ENCODE measurements at places on chromosomes 16 and 17.

DNA sequence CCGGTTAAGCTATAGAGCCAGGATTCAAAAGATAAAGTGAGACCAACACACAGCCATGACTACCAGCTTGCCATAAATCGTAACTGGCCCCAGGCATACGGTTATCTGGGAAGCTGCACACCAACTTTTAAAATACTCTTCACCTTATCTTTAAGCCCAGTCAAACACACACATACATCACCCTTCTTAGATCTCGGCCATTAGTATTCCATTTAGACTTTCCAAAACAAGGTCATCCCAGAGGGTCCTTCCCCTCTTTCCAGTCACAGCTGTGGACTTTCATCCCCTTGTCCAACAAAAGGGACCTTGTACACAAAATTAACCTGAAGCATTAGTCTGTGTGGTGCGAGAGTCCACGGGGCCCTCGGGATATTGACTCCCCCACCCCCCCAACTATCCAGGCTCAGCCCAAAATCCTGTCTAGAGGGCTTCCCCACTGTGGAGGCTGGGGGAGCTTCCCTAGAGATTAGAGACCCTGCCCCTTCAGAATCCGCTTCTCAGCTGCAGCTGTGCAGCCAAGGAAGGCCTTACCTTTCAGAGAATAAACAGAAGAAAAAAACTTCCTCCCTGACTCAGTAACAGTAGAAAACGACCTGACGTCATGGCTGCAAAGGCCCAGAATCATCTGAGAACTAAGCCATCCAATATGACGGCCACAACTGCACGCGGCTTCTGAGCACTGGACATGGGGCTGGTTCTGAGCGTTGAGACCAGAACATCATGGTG lies 9.9 kb downstream of the ZFHX3 start:
- H3K36me3 ChIP-seq: no peaks in the 10 kb centered on the region
- peaks cover 43% of the 10 kb centered on the region for H3K4me1 ChIP-seq
- no peaks in the 10 kb centered on the region for H3K27me3 ChIP-seq
- DNase-seq: no peak

DNA sequence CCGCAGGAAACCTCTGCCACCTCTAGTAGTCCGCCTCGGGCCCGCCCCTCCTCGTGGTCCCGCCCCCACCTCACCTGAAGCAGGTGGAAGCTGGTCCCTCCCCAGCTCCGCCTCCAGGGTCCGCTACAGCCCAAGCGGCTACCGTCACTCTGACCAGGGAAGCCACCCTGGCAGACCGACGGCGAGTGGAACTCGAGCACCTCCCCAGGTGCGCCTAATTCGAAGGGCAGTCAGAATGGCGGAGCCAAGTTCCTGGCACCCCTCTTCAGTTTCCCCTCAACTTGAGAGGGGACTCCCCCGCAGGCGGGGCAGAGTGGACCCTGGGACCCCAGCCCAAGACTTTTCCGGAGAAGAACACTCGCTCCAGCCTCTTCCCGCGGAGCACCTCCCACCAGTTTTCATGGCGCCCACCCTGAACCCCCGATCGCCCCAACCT lies 507 bp downstream of the FHOD1 start:
- peaks cover 34% of the 10 kb centered on the region for H3K27me3 ChIP-seq
- H3K36me3 ChIP-seq: no peaks in the 10 kb centered on the region
- DNase-seq: no peak
- peaks cover 29% of the 10 kb centered on the region for H3K4me1 ChIP-seq
- H3K27ac ChIP-seq: peak overlapping the region; percentile 79

DNA sequence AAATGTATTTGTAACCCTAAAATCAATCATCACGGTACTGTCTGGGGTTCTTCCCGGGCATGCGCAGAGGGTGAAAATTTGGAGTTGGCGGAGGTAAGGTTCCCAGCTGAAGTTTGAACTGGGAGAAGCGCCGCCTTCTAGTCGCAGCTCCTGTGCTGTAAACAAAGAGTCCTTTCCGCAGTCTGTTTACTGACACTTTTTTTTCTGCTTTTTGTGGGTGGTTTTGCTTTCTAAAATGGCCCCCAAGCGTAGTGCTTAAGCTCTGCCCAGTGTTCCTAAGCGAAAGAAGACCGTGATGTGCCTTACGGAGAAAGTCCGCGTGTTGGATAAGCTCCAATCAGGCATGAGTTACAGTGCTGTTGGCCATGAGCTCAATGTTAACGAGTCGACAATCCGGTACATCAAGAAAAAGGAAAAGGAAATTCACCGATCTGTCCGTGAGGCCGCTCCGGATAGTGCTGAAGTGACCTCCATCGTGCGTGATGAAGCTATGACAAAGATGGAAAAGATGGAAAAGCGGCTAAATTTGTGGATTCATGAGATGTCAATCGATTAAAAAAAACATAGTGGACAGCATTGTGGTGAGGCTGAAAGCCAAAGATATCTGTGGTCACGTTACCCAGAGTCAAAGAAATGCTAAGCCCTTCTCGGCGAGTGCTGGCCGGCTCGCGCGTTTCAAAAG lies 570 bp upstream of the CFDP1 start:
- peaks cover 5% of the 10 kb centered on the region for H3K4me1 ChIP-seq
- peak overlapping the region; percentile 95 for H3K4me3 ChIP-seq
- H3K27ac ChIP-seq: peak overlapping the region; percentile 93
- no peaks in the 10 kb centered on the region for H3K36me3 ChIP-seq

GRCh38 chr17:14827396-14827919 lies 437.7 kb downstream of the PMP22 start:
- no peaks in the 10 kb centered on the region for H3K27me3 ChIP-seq
- no peak overlapping the region for H3K4me3 ChIP-seq
- H3K27ac ChIP-seq: no peak overlapping the region
- no peaks in the 10 kb centered on the region for H3K36me3 ChIP-seq

- DNase-seq: no peak
- H3K4me3 ChIP-seq: no peak overlapping the region
Observed at GRCh38 chr16:58532414-58532813, 17.1 kb downstream of the SETD6 start.

DNA sequence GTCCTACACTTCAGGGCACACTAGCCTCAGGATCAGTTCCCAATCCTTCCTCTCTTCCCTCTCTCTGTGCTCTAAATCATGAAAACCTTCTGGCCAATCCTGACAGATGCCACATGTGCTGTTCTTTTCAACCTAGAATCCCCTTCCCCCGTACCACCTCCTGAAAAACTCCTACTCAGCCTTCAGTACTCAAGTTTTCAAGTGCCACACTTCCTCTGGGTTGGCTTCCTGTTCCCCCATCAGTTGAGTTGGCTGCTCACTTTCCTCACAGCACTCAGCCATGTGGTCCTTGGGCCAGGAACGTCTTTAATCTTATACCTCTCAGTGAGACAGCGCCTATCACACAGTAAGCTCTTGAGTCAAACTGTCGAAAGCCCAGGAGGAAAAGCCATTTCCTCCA lies 3.3 kb downstream of the ASPHD1 start:
- H3K36me3 ChIP-seq: peaks cover 5% of the 10 kb centered on the region
- DNase-seq: no peak
- H3K4me1 ChIP-seq: peaks cover 20% of the 10 kb centered on the region
- H3K4me3 ChIP-seq: no peak overlapping the region

DNA sequence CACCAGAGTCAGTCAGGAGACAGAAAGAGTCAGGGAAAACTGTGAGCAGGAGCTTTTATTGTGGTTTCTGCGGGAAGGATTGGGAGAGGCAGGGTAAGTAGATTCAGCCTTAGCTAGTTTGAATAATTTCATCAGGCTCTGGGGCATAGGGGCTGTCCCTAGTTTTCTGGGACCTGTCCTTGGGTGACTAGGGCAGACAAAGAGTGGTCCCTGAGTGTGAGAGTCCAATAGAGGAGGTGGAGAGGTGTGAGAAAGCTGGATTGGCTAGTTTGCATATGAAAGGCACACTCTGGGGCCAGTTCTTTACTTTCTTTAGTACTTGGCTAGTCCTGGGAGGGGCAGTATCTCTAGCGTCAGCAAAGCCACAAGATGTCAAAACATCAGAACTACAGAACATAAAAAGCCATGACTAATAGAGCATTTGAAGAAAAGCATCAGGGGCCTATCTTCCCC lies 255.6 kb downstream of the HS3ST3A1 start:
- no peak for DNase-seq
- H3K36me3 ChIP-seq: no peaks in the 10 kb centered on the region
- H3K4me3 ChIP-seq: no peak overlapping the region

GRCh38 chr17:44049294-44050060 lies 17.0 kb downstream of the LSM12 start:
- H3K27me3 ChIP-seq: no peaks in the 10 kb centered on the region
- peaks cover 59% of the 10 kb centered on the region for H3K36me3 ChIP-seq
- H3K27ac ChIP-seq: no peak overlapping the region

GRCh38 chr17:63622574-63623390 lies 565 bp downstream of the MAP3K3 start:
- peak; percentile 73 for DNase-seq
- no peaks in the 10 kb centered on the region for H3K27me3 ChIP-seq
- H3K4me3 ChIP-seq: peak overlapping the region; percentile 70
- H3K4me1 ChIP-seq: peaks cover 3% of the 10 kb centered on the region

GRCh38 chr17:68662037-68662432 lies 60.9 kb upstream of the FAM20A start:
- no peaks in the 10 kb centered on the region for H3K4me1 ChIP-seq
- H3K36me3 ChIP-seq: no peaks in the 10 kb centered on the region
- H3K27me3 ChIP-seq: no peaks in the 10 kb centered on the region
- no peak for DNase-seq

DNA sequence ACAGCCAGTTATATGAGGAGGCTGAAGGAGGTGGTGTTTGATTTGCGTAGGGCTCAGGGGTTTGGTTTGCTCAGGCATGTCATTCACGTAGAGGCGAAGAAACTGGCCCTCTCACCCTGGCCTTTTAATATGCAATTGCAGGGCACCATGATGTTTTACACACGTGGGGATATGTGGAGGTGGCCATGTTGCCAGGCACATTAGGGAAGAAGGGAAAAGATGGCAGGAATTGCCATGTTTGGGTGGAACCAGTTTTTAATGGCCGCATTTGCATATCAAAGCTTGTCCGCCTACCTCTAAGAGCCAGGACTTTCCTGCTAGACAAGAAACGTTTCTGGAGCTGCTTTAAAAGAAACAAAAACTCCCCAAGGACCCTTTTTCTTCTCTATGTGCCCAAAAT lies 1483.7 kb upstream of the GOT2 start:
- H3K4me1 ChIP-seq: no peaks in the 10 kb centered on the region
- DNase-seq: no peak
- no peak overlapping the region for H3K27ac ChIP-seq
- H3K4me3 ChIP-seq: no peak overlapping the region
- no peaks in the 10 kb centered on the region for H3K36me3 ChIP-seq
- H3K27me3 ChIP-seq: no peaks in the 10 kb centered on the region

- peaks cover 47% of the 10 kb centered on the region for H3K4me1 ChIP-seq
- DNase-seq: no peak
- no peaks in the 10 kb centered on the region for H3K27me3 ChIP-seq
- H3K27ac ChIP-seq: peak overlapping the region; percentile 57
- H3K36me3 ChIP-seq: no peaks in the 10 kb centered on the region
Observed at GRCh38 chr16:85449885-85450245, 163.3 kb upstream of the GSE1 start.

DNA sequence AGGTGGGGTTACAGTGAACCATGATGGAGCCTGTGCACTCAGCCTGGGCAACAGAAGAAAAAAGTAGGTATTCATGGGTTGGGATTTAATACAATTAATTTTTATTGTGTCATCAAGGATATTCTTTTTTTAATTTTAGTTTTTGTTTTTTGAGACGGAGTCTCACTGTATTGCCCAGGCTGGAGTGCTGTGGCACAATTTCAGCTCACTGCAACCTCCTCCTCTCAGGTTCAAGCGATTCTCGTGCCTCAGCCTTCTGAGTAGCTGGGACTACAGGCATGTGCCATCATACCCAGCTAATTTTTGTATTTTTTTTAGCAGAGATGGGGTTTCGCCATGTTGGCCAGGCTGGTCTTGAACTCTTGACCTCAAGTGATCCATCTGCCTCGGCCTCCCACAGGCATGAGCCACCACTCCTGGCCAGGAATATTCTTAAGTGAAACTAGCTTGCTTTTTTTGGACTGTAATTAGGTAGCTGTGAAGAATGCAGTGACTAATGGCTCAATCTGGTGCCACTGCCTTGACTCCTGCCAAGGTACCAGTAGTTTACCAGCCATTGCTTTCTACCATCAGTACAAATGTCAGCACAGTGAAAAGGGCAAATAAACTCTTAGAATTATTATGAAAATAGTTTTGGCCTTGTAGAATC lies 4.8 kb downstream of the PPM1D start:
- no peaks in the 10 kb centered on the region for H3K27me3 ChIP-seq
- no peaks in the 10 kb centered on the region for H3K36me3 ChIP-seq
- no peak overlapping the region for H3K27ac ChIP-seq
- no peak for DNase-seq

GRCh38 chr17:17151541-17151940 lies 54.6 kb downstream of the PLD6 start:
- H3K4me1 ChIP-seq: no peaks in the 10 kb centered on the region
- no peaks in the 10 kb centered on the region for H3K27me3 ChIP-seq
- H3K36me3 ChIP-seq: peaks cover 94% of the 10 kb centered on the region
- no peak for DNase-seq
- no peak overlapping the region for H3K4me3 ChIP-seq

GRCh38 chr17:11742886-11743285 lies 144.6 kb downstream of the DNAH9 start:
- no peaks in the 10 kb centered on the region for H3K36me3 ChIP-seq
- no peaks in the 10 kb centered on the region for H3K4me1 ChIP-seq
- no peak overlapping the region for H3K27ac ChIP-seq
- no peak overlapping the region for H3K4me3 ChIP-seq

GRCh38 chr17:2690165-2691068 lies 21.1 kb downstream of the CLUH start:
- H3K4me1 ChIP-seq: no peaks in the 10 kb centered on the region
- peaks cover 62% of the 10 kb centered on the region for H3K36me3 ChIP-seq
- DNase-seq: no peak
- H3K4me3 ChIP-seq: no peak overlapping the region
- no peak overlapping the region for H3K27ac ChIP-seq

GRCh38 chr16:11277607-11278337 lies 1.5 kb upstream of the PRM2 start:
- H3K4me1 ChIP-seq: peaks cover 6% of the 10 kb centered on the region
- no peaks in the 10 kb centered on the region for H3K27me3 ChIP-seq
- no peak overlapping the region for H3K27ac ChIP-seq
- no peak for DNase-seq

DNA sequence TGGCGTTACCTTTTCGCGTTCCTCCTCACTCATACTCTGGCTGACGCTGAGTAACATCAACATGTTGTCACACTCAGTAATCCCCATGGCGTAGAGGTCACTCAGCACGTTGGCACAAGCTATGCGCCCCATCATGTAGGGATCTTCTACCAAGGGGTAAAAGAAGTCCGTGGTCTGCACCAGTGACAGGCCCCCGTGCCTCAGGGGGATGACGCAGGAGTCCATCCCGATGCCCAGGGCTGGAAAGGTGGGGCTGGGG lies 596 bp downstream of the SEPHS2 start:
- H3K27ac ChIP-seq: peak overlapping the region; percentile 98
- H3K4me1 ChIP-seq: peaks cover 39% of the 10 kb centered on the region
- DNase-seq: no peak
- peaks cover 12% of the 10 kb centered on the region for H3K36me3 ChIP-seq

Measured in large intestine (tissue), 12 donors.